ENCODE measurements at places on chromosomes 5 and 9.

DNA sequence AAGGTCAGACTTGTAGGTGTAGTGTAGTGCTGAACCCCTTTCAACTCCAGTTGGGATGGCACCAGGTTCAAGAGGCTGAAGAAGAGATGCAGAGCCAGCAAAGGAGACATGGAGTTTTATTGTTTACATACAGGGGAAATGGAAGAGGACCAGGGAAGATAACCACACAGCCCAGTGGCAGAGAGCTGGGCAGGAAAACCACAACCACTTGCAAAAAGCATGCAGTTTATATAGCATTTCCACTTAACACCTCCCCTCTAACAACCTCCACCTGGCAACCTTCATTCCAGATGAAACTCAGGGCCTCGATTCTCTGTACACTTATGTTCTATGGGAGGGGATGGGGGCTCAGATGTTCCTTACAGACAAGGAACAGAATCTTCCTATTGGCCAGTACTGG is 56.9 kb downstream of the SNX24 start:
- no peak for DNase-seq

DNA sequence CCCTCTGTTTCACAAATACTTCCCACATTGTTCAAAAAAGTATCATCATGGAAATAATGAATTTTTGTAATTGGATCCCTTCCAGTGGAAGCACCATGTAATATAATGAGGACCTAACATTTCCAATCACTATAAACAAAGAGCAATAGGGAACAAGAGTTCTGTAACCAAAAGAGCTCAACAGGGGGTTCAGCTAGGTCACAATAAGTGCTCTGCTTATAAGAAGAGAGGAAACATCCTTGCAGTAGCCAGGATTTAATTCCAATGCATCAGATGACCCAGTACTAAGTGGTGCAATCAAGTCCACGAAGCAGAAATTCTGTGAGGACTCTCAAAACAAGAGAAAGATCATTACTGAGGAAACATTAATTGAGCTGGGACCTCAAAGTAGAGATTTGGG is 5.9 kb downstream of the SERINC5 start:
- no peak for DNase-seq

- DNase-seq: no peak
Observed at GRCh38 chr9:112764344-112764743, 13.8 kb downstream of the SNX30 start.

DNA sequence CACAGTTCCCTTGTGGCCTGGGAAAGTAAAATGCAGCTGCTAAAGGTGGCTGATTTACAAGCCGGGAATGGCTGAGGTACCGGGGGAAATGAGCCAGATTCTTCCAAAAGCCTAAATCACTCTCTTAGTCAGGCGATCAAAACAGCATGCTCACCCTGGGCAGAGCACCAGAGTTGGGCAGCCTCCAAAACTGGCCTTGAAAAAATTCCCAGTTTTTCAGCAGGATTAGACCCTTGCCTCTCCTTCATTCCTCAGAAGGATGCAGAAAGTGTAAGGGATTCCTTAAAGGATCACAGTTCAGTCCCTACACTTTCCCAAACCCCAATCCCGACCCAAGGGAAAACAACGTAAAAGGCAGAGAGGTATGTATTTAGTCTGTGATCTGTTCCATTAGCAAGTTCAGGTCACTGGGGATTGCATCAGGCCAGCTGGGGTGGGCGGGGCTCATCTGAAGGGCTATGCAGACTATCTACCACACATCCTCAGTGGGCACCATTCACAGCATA is 16.9 kb downstream of the TMEM174 start:
- DNase-seq: no peak

DNA sequence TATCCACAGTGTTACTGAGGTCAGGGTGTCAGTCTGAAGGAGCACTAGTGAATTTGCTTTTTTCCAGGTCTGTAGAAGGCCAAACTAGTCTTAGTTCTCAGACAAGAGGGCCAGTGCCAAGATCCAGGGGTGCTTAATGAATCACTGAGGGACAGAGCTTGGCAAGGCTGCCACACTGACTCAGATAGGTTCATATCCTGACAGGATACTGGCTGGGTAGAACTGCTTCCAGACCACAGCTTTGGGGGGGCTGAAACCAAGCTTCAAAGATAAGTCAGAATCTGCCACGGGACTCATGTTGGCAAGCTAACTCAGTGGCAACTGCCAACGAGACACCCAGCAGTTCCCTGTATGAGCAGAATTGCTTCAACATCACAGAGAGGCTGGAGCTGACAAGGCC is 1125.4 kb downstream of the EFNA5 start:
- DNase-seq: no peak

GRCh38 chr9:2872931-2873323 is 29.0 kb upstream of the PUM3 start:
- no peak for DNase-seq

- DNase-seq: no peak
Observed at GRCh38 chr5:3734632-3735031, 139.0 kb downstream of the IRX1 start.

GRCh38 chr5:14003936-14004335 is 59.4 kb upstream of the DNAH5 start:
- no peak for DNase-seq

DNA sequence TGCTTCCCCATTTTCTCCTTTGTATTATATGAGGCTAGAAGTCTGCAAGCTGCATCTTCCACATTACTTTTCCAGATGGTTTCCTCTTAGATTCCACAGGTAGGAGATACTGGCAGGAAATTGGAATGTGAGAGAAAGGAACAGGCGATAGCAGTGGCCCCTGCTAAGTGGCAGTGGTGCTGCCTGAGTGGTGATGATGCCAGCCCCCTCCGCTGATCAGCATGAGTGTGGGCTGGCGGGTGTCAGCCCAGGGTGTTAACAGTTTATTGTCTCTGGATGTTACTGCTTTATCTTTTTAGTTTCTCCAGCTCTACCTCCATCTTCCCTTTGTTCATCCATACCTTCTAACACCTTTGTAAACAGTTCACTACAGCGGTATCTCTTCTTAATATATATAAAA is 13.2 kb downstream of the PDE8B start:
- no peak for DNase-seq

- no peak for DNase-seq
Observed at GRCh38 chr5:72234265-72234700, 85.8 kb downstream of the MRPS27 start.

GRCh38 chr9:37342895-37343294 is 79.6 kb upstream of the GRHPR start:
- DNase-seq: no peak

DNA sequence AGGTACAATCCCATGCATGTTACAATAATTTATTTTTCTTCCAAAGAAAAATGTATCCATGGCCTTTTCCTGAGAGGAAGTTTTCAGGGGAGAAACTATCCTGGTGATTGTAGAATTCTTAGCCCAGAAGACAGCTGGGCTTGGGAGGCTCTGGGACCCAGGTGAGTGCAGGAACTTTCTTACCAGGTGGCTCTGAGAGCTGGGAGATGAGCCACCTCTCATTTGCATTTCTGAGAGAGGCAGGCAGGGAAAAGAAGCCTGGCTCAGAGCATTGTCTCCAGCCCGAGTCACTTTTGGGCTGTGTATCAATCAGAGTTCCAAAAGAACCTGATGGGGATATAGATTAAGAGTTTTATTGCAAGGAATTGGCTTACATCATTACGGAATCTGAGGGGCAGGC is 52.7 kb downstream of the ALG2 start:
- no peak for DNase-seq

- DNase-seq: no peak
Observed at GRCh38 chr5:159097784-159098602, 1.7 kb downstream of the EBF1 start.

- DNase-seq: no peak
Observed at GRCh38 chr9:88303721-88304451, 84.4 kb upstream of the SPIN1 start.

DNA sequence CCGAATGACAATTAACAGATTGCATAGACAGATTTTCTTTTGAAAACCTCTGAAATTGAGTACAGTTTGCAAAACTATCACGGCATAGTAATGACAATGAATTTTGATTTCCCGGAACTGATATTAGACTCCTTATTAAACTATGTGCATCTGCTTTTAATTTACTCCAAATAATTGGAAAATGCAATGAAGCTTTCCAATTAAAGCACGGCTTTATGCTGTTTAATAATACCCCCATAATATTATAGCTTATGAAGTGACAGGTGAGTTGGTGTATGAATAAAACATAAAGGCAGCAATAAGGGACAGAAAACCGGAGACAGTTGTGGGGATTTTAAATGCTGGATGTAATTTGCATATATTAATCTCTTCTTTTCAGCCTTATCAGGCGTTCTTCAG is 110.6 kb downstream of the MVB12B start:
- no peak for DNase-seq

GRCh38 chr9:15249981-15250380 is 57.0 kb downstream of the TTC39B start:
- no peak for DNase-seq

- no peak for DNase-seq
Observed at GRCh38 chr5:16957304-16958196, 21.5 kb upstream of the MYO10 start.

- DNase-seq: no peak
Observed at GRCh38 chr5:143559586-143560109, 156.2 kb upstream of the NR3C1 start.

- DNase-seq: no peak
Observed at GRCh38 chr9:122197426-122197825, 31.3 kb downstream of the LHX6 start.

DNA sequence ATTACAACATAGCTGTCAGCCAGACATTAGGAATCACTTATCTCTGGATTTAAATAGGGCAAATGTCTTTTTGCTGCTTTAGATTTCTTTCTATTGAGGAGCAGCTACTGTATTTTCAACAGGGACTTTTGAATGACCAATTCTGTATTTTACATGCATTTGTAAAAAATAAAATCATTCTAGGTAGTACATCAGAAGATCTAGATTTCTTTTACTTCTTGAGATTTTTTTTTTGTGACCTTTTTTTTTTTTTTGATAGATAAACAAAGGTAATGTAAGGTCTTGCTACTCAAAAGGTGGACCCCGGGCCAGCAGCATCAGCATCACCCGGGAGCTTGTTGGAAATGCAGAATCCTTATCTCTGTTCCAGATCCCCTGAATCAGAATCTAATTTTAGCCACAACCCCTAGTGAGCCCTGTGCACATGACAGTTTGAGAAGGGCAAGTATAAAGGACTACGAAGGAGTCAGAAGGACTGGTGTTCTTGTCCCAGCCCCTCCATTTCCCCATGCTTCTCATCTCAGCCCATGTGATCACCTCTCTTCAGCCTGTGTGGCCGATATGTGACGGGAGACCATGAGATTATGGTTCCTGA is 37.7 kb upstream of the CKMT2 start:
- no peak for DNase-seq

GRCh38 chr9:90340421-90340820 is 302.2 kb downstream of the DIRAS2 start:
- DNase-seq: no peak

- DNase-seq: no peak
Observed at GRCh38 chr5:93569300-93570160, 11.5 kb downstream of the NR2F1-AS1 start.

DNA sequence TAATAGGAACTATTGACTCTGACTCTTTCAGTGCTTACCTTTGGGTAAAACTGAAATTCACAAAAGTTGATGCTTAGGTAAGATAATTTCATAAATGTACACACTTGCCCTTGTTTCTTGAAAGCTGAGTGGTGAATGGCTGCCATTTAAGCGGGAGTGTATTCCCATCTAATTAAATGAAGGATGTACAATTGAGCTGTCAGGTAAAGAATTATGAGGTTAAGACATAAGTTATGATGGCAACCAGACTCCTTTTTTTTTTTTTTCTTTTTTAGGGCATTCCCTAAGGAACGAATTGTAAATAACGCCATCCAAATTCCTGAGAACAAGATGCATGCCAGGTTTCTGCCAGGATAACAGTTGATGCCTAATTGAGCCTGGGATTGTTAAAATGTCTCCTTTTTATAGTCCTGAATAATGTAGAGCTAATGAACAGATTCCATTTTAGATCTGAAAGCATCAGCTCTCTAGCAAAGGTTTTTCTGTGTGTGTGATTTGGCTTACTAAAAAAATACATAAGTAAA is 199.7 kb downstream of the ISL1 start:
- DNase-seq: no peak

GRCh38 chr9:72912476-72913381 is 40.1 kb downstream of the ALDH1A1 start:
- DNase-seq: no peak

GRCh38 chr9:137679249-137679648 is 60.4 kb downstream of the EHMT1 start:
- DNase-seq: no peak

DNA sequence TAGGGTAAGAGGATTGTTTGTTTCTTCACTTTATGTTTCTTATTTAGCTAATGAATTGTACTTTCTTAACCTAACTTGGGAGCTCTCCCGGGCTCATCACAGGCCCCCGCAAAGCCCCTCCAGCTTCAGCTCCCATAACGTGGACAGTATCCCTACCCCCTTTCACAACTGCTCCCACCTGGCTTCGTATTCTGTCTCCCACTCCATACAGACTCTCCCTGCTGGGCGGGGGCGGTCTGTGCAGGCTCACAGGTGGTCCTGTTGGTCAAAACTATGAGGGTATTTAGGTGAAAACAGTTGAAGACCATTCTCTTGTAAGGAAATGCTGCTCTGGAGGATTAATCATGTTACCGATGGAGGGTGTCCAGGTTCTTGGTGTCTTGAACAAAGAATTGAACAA is 805.3 kb downstream of the SEMA5A start:
- DNase-seq: no peak

DNA sequence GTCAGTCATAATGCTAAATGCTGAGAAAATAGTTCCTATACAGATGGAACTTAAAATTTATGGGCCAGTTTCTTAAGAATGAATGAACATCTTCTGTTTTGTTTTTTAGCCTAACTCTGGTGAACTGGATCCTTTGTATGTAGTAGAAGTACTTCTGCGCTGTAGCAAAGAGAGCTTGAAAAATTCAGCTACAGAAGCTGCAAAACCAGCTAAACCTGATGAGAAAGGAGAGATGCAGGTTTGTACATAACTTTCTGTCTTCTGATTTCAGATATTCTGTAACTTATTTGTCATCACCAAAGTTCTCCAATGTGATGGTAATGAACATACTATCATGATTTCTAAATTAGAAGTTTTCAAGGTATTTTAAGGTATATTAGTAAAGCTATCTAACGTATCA is 80.1 kb downstream of the MTREX start:
- no peak for DNase-seq

- DNase-seq: no peak
Observed at GRCh38 chr5:133392448-133392847, 219.9 kb downstream of the FSTL4 start.

DNA sequence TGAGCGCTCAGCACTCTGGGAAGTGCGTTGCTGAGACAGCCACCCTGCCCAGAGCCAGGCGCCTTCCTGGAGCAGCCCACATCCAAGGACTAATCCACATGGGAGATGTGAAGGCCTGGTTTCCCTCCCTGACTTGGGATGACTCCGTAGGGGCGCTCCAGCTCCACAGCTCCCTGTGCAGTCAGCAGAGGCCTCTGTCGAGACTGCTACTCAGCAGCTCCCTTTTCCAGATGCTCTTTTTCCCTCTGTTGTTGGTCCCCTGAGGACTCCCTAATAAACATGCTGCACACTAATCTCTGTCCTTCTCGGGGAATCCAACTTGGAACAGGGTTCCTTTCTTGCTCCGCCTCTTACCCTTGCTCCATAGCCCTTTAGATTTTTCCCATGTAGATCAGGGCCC is 237.3 kb downstream of the ZSWIM6 start:
- DNase-seq: no peak

- no peak for DNase-seq
Observed at GRCh38 chr5:123717139-123717538, 205.2 kb downstream of the CSNK1G3 start.

- no peak for DNase-seq
Observed at GRCh38 chr9:37555786-37556185, 20.4 kb downstream of the FBXO10 start.

- no peak for DNase-seq
Observed at GRCh38 chr5:154010660-154011059, 28.1 kb downstream of the FAM114A2 start.

Measured in CD8-positive, alpha-beta memory T cell (primary cell).